Activated CD4-positive, CD25-positive, alpha-beta regulatory T cell (primary cell): ENCODE measurements at places on chromosomes 7 and 10.

- DNase-seq: no peak
These were observed 25.6 kb upstream of the MKX start for GRCh38 chr10:27771231-27771630.

DNA sequence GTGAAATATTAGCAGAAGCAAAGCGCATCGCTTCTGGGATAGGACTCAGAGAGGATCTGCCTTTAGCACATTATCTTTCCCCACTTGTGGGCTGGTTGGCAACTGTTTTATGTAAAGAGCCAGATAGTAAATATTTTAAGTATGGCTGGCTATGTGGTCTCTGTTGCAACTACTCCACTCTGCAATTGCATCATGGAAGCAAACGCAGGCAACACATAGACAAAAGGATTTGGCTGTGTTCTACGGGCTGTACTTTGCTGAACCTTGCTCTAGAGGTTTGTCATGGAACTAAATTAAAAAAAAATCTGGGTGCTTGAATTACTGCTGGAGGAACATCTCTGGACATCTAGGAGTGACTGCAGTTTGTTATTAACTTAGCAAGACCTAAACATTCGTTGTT, 307.8 kb upstream of the TPK1 start:
- no peak for DNase-seq

DNA sequence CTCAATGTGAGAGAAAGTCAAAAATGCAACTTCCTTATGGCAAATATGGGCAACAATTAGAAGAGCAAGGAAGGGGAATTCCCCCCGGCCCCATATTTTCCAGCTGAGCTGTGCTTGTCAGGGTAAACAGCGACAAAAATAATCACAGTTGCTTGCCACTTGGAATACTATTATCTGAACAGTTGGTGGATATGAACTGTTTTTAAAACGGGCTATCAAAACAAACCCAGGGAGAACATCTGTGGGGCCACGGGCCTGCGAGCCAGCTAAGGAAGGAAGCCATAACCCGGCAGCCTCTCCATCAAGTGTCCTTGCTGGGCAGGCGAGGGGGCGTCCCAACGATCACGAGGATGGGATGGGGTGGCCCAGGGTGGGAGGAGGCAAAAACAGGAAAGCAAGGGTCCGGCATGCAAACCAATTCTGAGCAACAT, 228.4 kb downstream of the ARHGAP12 start:
- DNase-seq: no peak

DNA sequence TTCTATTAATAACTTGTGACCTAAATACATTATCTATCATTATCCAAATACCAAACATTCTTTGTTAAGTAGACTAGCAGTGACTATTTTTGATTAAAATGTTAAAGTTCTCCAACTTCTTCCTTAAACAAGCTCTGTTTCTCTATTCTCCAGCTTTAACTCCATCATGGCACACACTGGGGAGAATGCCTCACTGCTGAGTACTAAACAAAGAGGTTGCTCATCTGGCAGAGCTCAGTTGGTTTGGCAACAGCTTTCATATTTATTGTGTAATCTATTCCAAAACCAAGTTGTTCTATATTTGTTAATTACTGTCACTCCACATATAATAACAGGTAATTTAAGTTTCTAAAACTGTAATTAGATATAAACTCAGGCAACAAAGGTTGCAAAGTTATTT, 89.6 kb downstream of the USP6NL start:
- DNase-seq: no peak

- DNase-seq: no peak
These were observed 473.6 kb downstream of the PARD3 start for GRCh38 chr10:34341473-34341872.

GRCh38 chr7:84638339-84638697, 443.7 kb upstream of the SEMA3A start:
- DNase-seq: no peak

GRCh38 chr10:130958981-130959751, 352.4 kb downstream of the TCERG1L start:
- no peak for DNase-seq

GRCh38 chr7:84085147-84085546, 109.4 kb downstream of the SEMA3A start:
- no peak for DNase-seq

- DNase-seq: no peak
These were observed 100.4 kb upstream of the RET start for GRCh38 chr10:42976351-42977031.
